ENCODE measurements at places on chromosomes 4 and X.

GRCh38 chr4:55865228-55865806, 11.9 kb downstream of the EXOC1 start:
- DNase-seq, result no peak

DNA sequence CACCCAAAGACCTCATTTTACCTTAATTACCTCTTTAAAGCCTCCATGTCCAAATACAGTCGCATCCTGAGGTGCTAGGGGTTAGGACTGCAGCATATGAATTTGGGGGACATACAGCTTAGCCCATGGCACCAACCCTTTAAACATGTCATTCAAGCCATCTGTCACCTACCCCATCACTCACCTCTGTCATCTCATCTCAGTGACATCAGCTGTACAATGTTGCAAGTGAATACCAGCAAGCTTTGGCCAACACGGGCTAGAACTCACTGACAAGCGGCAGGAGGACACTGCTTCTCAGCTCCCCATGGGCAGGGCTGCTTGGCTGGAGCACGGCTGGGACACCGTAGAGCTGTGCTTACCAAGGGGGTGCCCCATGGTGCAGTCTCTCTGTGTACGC, 107.5 kb downstream of the STK32B start:
- DNase-seq, result no peak

GRCh38 chr4:172357006-172357540, 543.9 kb downstream of the GALNTL6 start:
- no peak for DNase-seq

DNA sequence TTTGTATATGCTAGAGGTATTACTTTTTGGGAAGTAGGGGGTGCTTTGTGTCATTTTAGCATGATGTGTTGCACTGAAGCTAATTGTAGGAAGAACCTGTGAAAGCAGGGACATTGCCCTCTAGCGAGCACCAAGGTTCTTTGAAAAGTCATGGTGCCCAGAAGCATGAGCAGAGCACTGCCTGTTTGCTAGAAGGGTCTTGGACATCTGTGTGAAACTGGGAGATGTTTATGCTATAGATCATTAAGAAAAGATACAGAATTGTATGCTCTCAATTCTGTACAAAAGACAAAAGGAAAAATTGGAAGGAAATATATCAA, 14.7 kb downstream of the GRPR start:
- DNase-seq, result no peak

- no peak for DNase-seq
Observed at GRCh38 chrX:127943571-127943970, 108.6 kb downstream of the ACTRT1 start.

- DNase-seq, result no peak
Observed at GRCh38 chrX:149846789-149847188, 34.2 kb upstream of the MAGEA8 start.

DNA sequence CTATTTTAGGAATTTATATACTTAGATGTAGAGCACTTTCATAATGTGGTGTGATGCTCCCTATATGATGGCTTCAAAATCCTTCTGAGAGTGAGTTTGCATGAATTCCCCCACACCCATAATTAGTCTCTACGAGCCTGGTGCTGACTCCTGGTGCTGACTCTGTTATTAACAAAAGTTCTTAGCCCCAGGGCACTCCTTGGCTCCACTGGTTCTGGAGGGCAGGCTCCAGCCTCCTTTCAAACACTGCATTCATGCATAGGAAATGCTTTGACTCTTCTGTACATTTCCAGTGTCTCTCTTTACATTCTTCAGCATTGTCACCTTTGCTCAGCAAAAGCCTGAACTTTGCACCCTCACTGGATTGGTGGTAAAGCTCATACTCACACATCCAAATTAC, 64.0 kb downstream of the LNX1 start:
- no peak for DNase-seq

GRCh38 chr4:21507439-21507838, 441.1 kb downstream of the KCNIP4 start:
- peak; percentile 3 for DNase-seq

DNA sequence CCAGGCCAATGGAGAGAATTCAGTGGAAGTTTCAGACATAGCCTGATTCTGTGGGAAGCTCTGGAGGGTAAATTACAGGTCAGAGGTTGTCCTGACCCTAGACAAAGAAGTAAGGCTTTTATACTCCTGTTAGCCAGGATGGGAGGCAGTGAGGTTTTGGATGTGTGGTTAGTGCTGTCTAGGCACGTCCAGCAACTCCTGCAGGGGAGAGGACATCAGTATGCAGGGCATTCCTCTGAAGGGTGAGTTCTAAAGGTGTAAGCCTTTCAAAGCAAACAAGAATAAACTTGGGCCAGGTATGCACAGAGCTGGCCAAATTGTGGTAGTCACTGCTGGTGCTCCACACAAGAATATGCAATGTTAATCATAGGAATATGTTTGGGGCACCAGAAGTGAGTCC, 562.5 kb downstream of the CCSER1 start:
- DNase-seq, result no peak

DNA sequence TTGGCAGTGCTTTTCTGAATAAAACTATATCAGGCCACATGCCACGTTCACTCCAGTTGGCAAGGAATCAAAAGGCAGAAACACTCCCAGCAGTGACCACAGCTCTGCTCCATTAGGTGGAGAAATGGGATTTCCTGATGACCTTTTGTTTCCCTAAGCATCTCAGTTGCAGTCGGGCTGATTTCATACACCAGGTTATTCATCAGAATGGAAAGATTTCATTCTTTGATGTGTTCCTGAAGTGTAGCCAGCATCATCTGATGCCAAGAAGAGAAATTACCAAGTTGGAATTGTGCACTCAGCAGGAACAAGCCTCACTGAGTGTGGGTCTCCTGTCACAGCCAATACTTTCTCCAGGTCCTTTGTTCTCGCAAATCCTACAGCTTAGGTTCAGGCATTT, 193.7 kb downstream of the SPATA18 start:
- no peak for DNase-seq
